Tongue (tissue), 3 donors: ENCODE measurements at places on chromosomes 12 and 14. TPM values are rescaled to one million over a fixed set of nuclear protein-coding genes. Genes with fewer than 3 reads are reported as not detected.

DNA sequence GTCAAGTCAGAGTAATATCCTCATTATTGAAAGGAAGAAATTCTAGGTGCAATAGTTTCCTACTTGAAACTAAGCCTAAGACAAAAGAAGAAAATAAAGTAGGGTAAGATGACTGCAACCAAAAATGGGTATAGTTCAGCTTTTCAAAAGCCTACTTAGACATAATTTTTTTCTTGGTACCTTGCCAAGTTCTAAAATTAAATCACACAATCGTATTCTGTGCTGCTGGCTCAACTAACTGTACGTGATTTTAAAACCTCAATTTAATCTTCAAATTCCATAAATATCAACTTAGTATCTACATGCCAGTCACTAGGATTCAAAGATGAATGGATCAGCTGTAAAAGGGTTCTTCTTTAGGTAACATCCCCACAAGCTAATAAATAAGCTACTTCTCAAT is 56.9 kb downstream of the SCAF11 start:
- DNase-seq, result no peak

DNA sequence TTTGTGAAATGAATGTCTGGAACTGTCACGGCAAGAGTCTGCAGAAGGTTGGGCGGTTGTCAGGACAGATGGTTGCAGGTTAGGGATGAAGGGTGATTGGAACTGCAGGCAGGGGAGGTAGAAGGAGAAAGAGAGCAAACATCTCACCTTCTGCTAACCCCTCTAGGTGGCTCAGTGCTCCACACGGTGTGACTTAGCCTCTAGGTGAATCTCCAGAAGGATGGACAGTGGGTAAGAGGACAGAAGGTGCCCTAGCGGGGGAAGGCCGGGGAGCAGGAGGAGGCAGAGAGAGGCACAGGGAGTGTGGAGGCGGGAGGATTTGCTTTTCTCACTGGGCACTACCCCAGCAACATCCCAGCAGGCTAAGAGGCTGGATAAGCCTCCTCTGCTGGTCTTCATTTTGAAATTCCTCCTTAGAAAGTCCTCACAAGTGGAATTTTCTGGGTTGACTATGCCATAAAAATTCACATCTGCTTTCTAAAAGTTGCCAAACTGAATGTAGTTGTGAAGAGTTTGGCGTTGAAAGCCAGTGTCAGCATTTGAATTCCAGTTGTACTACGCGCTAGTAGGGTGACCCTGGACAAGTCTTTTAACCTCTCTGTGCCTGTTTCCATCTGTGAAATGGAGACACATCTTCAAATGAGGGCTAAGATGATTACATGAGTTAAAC is 10.7 kb upstream of the GPR68 start:
- DNase-seq, result no peak

- no peak for DNase-seq
These were observed 106.0 kb downstream of the ITPR2 start for GRCh38 chr12:26726956-26727355.

DNA sequence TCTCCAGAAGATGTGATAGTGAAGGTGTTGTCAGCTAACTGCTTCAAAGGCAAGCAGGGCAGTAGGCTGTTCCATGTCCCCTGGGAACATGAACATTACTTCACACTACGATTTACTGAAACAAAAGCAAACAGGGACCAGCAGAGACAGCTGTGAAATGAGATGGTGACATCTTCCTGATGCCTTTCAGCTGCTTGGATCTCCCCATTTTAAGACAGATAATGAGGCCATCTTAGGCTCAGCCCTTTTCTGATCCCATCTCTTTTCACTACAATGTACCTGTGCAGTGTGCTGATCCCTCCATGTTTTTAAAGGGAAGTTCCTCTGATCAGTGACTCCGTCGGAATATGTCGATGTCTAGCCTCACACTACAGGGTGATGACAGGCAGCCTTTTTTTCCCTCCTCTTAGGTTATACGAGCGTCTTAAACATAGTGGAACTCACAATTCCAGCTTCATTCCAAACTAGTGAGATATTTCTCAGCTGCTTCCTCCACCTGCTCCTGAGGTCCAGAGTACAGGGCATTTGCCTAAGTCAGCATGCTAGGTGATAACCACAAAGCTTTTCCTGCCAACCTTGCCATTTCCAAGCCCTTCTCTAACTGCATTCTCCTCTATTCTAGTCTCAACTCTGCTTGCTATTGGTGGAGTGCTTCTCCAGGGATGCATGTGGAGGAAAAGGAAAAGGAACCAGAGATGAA is 87.6 kb upstream of the EGLN3 start:
- DNase-seq, result peak; percentile 48

The B4GALNT1 gene
- 3.3 TPM for total RNA-seq
